ENCODE measurements at places on chromosomes 12 and 14.

- DNase-seq, result no peak
Measured at GRCh38 chr12:91923864-91924263, 221.8 kb downstream of the BTG1 start.

GRCh38 chr12:68225576-68226476 lies at the start of gene IL26:
IL26 (minus strand) TSS chr12:68225810; CDS start chr12:68225756, 54 bp downstream.
- no peak for DNase-seq

- no peak for DNase-seq
Measured at GRCh38 chr14:97293659-97294058, 496.5 kb downstream of the VRK1 start.

DNA sequence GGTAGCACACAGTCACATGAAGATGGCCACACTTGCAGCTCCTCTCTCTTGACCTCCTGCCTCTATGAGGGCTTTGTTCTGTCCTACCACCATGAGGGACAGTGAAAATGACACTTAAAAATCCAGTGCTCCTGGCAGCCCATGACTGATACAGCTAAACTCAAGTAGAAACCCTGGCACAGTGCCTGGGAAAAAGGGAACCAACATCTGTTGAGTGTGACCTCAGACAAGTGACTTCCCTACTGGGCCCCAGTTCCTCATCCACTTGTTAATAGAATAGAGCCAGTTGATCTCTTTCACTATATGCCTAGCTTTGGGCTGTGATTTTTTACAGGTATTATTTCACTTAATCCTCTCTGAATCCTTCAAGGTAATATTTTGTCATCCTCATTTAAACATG lies 4.8 kb downstream of the GUCY2C start:
- DNase-seq, result peak; percentile 74

DNA sequence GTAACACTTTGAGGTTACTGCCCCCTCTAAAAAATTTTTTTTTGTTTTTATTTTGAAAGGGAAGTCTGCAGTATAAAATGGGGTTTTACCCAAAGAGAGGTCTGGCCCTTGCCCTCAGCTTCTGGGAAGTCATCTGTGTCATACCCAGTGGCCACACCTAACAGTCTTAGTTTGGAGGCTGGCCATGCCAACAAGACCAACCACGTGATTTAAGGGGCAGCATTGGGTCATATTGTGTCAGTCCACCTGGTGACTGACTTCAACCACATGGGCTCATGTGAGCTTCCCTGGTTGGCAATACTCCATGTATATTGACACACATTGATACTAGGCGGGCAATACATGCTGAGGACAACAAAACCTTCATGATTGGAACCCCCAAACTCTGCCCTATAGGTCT lies 173.9 kb downstream of the GXYLT1 start:
- no peak for DNase-seq

GRCh38 chr14:77040741-77041653 lies 12.5 kb upstream of the IRF2BPL start:
- no peak for DNase-seq

GRCh38 chr14:94046696-94047250 lies 20.6 kb downstream of the OTUB2 start:
- no peak for DNase-seq

- no peak for DNase-seq
Measured at GRCh38 chr12:20815574-20815973, 5.1 kb downstream of the SLCO1B3 start.
